Vagina (tissue), 2 donors: ENCODE measurements at places on chromosomes 12 and 14.

GRCh38 chr14:91350813-91351511, 66.7 kb downstream of the CCDC88C start:
- DNase-seq: no peak

DNA sequence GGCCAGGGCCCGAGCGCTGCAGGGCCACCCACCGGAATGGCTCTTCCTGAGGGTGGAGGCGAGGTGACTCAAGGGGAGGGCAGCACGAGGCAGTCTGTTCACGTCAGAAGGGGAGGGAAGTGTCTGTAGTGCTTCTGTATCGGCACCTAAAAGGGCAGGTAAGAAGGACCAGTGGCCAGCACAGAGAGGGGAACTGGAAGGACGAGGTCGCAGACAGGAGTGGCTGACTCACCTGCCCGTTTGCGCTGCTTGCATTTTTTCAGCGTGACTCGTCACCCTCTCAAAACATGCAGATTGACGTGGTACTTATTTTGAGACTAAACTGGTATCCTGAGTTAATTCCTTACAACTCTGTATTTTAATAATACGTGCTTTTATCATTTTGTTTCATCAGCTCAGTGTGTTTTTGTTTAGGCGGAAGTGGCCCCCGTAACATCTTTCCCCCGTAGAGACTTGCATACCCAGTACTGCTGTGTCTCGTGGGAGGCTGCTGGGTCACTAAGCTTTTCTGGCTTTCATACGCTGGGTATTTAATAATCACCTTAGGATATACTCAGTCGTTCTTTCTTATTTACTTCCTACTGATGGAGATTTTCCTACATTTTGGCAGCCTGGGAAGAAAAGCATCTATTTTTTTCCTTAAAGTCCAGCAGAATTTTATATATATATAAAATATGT, 26.4 kb downstream of the SFSWAP start:
- DNase-seq: no peak

DNA sequence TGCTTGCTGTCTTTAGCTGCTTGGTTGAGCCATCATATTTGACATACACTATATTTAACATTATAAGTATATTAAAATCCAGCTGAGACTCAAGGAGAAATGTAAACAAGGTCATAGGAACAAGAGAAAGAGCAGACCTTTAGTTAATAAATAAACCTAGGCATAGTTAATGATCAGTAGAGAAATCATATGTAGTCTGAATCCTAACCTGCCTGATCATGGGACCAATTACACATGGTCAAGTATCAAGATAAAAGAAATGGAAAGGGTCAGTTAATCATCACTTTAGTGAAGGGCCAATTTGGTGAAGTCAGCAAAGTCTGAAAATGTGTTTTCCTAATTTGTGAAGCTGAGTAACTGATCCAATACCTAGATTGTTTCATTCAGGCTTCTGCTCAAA, 7.5 kb downstream of the RNF212B start:
- DNase-seq: no peak

- no peak for DNase-seq
Observed at GRCh38 chr12:124437617-124438436, 129.6 kb downstream of the NCOR2 start.
